NCI-H82 (cell line): ENCODE measurements at places on chromosomes 5 and 9.

- no peak for DNase-seq
Measured at GRCh38 chr9:4381744-4382143, 81.9 kb upstream of the GLIS3 start.

- peak; percentile 70 for DNase-seq
Measured at GRCh38 chr9:137114613-137115393, at the start of gene DPP7. Gene DPP7, minus strand, starts transcription at chr9:137114733. Its CDS starts 20 bp downstream, at chr9:137114713.

DNA sequence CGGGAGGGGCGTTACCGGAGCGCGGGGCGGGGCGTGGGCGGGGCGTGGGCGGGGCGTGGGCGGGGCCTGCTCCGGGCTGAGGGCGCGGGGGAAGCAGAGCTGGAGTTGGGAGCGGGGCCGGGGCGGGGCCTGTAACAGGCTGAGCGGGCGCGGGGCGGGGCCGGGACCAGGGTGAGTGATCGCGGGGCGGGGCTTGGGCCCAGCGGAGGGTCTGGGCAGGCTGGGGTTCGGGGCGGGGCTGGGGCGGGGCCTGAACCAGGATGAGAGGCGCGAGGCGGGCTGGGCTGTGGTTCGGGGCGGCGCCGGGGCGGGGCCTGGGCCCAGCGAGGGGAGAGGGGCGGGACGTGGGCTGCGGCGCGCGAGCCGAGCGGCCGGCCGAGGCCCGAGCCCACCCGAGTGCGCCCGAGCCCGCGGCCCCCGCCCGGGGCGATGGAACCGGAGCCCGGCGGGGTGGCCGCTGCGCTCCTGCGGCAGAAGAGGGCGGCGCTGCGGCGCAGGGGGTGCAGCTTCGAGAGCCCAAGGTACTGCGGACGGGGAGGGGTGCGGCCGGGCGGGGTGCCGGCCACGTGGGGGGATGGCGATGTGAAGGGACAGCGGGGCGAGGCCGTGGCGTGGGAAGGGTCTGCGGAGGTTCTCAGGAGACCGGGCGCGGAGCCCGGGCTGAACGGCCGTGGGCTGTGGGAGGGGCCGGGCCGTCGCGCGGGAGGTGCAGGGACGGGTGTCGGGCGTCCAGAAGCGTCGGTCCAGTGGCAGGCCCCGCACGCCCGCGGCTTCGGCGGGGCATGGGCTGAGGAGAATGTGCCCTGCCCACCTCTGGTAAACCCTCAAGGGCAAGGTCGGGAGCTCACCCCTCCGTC lies 39.5 kb upstream of the GARNL3 start:
- peak; percentile 96 for DNase-seq

- DNase-seq: no peak
Measured at GRCh38 chr5:166354332-166354731, 1937.1 kb upstream of the WWC1 start.

GRCh38 chr9:128145536-128145935 lies 3.7 kb upstream of the LCN2 start:
- no peak for DNase-seq

- no peak for DNase-seq
Measured at GRCh38 chr5:111389390-111390082, 122.8 kb downstream of the STARD4 start.

DNA sequence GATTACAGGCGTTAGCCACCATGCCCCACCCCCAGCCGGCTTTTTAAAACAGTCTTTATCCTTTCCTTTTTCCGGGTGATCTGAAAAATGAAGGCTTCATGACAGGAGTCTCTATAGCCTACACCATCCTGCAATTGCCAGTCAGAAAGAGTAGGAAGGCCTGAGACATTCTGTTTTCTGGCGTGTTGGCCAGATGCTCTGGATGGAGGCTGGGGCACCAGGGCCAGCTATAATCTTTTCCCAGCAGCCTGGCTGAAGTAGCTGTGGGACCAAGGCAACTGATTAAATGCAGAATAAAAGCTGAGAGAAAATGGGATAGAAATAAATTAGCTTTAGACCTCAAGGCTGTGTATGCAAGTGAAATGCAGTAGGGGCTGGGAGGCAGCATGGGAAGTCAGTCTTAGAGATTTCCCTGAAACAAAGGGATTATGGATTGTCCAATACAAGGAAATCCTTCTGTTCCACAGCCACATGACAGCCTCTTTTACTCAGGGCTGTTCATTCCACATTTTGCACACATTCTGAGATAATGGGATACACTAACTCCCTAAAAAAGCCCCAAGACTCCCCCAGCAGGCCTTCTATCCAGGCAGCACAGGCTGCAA lies 116.0 kb upstream of the LRRTM2 start:
- peak; percentile 83 for DNase-seq
